ENCODE measurements at places on chromosomes 3 and 15.

GRCh38 chr15:57203906-57204305 is 172.4 kb upstream of the CGNL1 start:
- no peak for DNase-seq

GRCh38 chr3:160473221-160473620 is 23.6 kb upstream of the TRIM59 start:
- DNase-seq = no peak

DNA sequence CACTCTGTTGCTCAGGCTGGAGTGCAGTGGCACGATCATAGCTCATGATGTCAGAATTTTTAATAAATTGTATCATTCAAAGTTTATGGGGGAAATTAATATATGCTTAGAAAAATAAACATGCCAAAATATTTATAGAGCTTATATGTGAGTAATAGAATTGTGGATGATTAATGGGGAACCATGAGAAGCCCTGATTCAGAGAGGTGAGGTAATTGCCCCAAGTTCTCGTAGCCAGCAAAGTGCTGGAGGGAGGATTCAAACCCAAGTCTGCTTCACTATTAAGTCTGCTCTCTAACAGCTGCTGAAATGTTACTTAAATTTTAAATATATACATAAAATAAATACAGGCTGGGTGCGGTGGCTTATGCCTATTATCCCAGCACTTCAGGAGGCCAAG is 26.2 kb upstream of the IGF2BP2 start:
- no peak for DNase-seq

DNA sequence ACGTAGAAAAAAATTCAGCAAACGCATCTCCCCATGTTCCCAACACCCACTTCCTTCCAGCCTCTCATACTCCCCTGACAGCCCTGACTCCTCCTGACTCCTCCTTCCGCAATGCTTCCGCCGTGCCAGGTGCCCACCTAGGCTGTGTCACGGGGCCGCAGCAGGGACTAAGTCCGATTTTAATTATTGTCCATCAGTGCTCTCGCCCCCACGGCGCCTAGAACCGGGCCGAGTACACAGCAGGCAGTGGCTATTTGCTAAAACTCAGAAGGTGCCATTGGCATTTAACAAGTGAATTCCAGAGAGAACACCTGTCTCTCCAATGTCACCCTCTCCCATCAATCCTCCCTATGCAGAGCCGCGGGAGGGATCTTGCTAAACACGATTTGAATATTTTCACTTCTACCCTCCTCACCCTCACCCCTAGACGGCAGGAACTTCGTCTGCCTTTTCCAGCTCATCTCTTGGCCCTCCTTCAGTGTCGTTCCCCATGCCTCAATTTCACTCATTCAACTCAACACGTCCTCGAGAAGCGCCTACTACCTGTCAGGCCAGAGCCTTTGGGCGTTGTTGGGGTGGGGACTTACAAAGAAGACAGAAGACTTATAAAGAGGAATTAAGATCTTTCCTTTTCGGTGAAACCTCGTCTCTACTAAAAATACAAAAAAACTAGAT is 11.5 kb upstream of the SHF start:
- DNase-seq = no peak

- no peak for DNase-seq
Measured at GRCh38 chr3:173221010-173221409, 80.0 kb upstream of the SPATA16 start.

DNA sequence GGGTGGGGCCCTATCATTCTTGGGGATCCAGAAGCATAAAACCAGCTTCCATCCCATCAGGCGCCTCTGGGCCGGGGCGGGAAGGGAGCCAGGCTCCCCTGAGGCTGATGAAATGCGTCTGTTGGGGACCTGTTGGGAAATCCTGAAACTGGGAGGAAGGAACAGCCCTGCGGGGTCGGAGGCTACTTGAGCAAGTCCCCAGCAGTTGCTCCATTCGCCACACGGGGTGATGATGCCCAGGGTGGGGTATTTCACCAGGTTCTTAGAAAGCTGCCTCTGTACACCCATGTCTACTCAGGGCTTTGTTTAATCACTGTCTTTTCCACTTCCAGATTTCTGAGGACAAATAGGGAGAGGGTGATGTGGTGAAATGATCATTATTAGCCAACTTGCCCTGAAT is 25.4 kb upstream of the TSEN2 start:
- no peak for DNase-seq

DNA sequence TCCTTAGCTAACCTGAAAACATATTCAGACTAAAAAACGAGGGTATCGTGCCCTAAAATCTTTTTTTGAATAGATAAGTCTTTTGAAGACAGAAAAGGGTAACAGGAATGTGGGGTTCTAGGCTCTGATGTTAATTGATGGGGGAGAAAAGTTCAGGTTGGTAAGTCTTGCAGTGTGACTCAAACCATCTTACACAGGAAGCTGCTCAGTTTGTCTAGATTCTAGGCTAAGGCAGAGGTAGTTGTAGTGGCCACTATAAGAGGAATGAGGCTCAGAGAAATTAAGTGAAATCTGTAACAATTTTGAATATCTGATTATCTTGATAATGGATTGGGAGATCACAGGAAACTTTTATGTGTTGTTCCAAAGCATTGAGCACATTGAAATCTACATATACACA is 267.9 kb downstream of the PDCD6IP start:
- DNase-seq = no peak

DNA sequence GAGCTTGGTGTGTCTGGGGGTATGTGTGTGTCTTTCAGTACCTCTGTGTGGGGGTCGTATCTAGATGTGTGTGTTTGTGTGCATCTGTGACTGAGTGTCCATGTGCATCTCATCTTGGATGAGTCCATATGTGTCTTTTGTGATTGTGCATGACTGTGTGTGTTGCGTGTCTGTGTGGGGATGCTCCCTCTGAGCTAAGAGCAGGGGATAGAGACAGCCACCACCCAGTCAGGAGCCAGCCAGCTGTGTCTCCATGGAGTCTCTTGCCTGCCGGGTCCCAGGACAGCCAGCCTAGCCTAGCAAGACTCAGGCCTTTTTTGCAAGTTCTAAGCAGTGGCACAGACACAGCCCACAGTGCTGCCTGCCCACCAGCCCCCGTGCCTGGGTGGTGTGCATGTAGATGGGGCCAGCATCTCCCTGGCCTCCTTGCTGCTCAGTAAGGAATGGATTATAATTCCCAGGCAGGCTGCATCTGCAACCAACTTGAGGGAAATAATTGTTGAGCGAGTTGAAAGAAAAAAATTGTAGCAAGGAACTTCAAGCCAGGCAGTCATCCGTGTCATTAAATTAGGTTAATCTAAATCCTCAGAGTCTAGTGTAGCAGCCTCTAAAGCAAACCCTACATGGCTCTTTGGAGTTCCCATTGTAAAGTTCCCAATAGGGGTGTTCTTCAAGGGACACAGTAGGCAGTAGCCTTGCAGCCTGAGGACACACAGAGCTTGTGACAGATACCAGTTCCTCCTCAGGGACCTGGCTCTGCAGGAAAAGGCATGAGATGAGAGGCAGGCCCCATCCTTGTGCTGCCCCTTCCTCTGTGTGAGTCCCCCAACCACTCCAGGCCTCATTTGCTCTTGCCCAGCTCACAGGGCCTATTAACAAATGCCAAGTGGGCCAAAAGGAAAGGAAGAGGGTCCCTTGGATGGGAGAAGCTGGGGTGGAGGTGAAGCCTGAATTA is 35.9 kb upstream of the MRPS22 start:
- no peak for DNase-seq

DNA sequence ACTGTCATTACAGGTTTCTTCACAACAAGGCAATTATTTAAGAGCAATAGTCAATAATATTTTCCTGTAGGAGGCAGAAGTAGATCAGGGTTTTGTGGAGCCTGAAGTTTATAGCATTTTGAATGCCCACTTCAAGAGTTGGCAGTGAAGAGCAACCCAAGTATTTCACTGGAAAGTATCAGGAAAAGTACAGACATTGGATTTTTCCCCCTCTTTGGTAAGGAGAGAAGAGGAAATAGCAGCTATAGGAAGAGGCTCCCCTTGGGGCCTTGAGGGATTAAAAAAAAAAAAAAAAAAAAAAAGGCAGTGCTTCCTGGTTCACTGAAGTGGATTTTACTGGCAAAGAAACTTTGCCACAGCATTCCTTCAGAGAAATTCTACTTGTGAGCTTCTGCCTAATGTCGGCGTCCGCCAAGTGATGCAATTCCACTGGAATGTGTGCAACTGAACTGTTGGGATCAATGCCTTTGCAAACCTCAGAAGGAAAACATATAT is 5.7 kb upstream of the CNTN6 start:
- DNase-seq = no peak

DNA sequence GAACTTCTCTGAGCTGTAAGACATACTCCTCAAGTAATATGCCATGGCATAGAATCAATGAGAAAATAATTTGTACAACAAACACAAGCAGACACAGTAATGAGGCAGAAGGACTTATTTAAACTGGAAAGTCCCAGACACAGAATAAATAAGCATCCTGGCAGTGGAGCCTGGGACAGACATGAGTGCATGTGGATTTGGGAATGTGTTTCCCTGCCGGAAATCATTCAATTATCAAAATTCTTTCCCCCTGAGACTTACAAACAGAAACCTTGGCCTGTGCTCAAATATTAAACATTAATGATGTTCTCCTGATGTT is 520.1 kb downstream of the ROBO1 start:
- no peak for DNase-seq

DNA sequence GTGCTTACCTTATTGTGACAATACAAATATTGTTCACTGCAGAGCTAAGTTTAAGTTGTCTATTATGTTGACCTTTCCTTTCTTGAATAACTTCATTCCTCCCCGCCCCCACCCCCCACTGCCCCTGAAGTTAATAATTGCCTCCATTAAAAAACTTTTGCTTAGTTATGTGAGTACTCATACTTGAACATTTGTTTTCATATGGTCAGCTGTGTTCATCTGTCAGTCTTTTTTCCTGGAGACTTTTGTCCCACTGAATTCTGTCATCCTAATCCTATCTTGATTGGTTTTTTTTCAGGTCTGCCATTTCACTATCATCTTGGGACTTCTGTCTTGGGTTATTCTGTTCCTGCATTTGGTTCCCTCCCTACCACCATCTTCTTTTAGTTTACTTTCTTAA is 8.5 kb downstream of the SLC25A36 start:
- DNase-seq = no peak
